ENCODE measurements at places on chromosomes 16 and 17.

DNA sequence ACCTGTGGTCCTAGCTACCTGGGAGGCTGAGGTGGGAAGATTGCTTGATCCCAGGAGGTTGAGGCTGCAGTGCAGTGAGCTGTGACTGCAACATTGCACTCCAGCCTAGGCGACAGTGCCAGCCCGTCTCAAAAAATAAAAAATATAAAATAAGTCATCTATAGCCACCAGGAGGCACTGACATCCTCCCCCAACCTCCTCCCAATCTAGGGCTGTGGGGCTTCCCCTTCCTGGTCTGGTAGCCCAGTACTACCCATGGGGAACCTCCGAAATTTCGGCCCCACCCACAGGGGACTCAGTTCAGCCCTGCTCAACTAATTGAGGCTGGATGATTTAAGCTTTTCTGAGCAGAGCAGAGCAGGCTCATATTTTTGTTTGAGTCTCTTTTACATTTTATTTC, 3.2 kb downstream of the ZSCAN10 start:
- no peak overlapping the region for H3K27ac ChIP-seq
- H3K27me3 ChIP-seq = no peaks in the 10 kb centered on the region
- peak; percentile 73 for DNase-seq
- no peaks in the 10 kb centered on the region for H3K36me3 ChIP-seq
- peaks cover 21% of the 10 kb centered on the region for H3K4me1 ChIP-seq
- H3K4me3 ChIP-seq = no peak overlapping the region

- no peaks in the 10 kb centered on the region for H3K4me1 ChIP-seq
- H3K4me3 ChIP-seq = no peak overlapping the region
- no peak overlapping the region for H3K27ac ChIP-seq
- peaks cover 17% of the 10 kb centered on the region for H3K36me3 ChIP-seq
Measured at GRCh38 chr16:47278306-47278970, 134.7 kb upstream of the NETO2 start.

- peaks cover 14% of the 10 kb centered on the region for H3K27me3 ChIP-seq
- DNase-seq = no peak
- H3K36me3 ChIP-seq = peaks cover 32% of the 10 kb centered on the region
- H3K4me3 ChIP-seq = peak overlapping the region; percentile 83
- peaks cover 12% of the 10 kb centered on the region for H3K4me1 ChIP-seq
Measured at GRCh38 chr17:40818343-40818732, 4.1 kb downstream of the KRT10 start.

- peaks cover 70% of the 10 kb centered on the region for H3K4me1 ChIP-seq
- no peak overlapping the region for H3K4me3 ChIP-seq
- DNase-seq = no peak
Measured at GRCh38 chr16:333406-334094, 19.0 kb downstream of the AXIN1 start.

- DNase-seq = peak; percentile 58
- H3K4me1 ChIP-seq = peaks cover 36% of the 10 kb centered on the region
- H3K36me3 ChIP-seq = peaks cover 19% of the 10 kb centered on the region
- peak within 1 kb of the TSS; percentile 92 for H3K4me3 ChIP-seq
- H3K27me3 ChIP-seq = no peaks in the 10 kb centered on the region
Measured at GRCh38 chr17:29566473-29567303, at the start of gene ABHD15. Gene ABHD15, minus strand, starts transcription at chr17:29567037. Its CDS starts 71 bp downstream, at chr17:29566966.

GRCh38 chr16:89420204-89420603, 70.2 kb downstream of the ANKRD11 start:
- peak overlapping the region; percentile 75 for H3K27ac ChIP-seq
- no peak for DNase-seq
- no peak overlapping the region for H3K4me3 ChIP-seq
- H3K27me3 ChIP-seq = no peaks in the 10 kb centered on the region
- H3K4me1 ChIP-seq = peaks cover 55% of the 10 kb centered on the region

GRCh38 chr16:10224850-10225249, 42.6 kb upstream of the GRIN2A start:
- H3K4me1 ChIP-seq = peaks cover 53% of the 10 kb centered on the region
- no peak overlapping the region for H3K27ac ChIP-seq
- no peak for DNase-seq
- H3K4me3 ChIP-seq = no peak overlapping the region
- H3K27me3 ChIP-seq = no peaks in the 10 kb centered on the region

DNA sequence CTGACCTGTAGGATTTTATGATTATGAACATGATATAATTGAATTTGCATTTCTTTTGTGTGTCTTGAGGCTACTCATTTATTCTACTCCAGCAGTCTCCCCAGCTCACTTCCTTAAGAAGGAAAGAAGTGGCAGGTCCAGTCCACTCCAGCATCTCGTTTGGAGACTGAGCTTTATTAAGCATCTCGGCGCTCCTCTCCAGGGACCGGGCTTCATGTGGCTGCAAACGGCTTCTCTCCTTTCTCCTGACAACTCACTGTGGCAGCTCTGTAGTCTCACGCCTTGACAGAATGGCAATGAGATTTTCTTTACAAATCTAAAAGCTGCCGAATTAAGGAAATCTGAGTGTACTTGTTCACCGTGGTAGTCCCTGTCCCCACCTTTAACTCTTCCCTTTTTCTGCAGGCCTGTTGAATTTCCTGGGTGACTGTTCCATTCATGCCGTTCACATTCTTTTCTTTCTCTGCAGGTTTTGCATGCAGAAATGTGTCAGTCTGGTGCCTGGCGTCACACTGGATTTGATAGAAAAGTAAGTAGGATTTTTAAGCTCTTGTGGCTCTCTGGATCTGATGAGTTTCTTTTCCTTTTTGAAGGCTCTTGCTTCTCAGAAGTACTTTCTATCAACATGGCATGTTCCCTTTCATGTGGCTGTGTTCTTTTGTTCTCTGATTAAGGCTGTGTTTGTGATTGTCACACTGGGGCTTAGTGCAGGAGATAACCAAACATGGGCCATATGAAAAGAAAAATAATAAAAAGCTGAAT, 200.5 kb upstream of the CHMP6 start:
- no peak overlapping the region for H3K4me3 ChIP-seq
- peaks cover 33% of the 10 kb centered on the region for H3K4me1 ChIP-seq
- H3K27ac ChIP-seq = no peak overlapping the region
- H3K27me3 ChIP-seq = no peaks in the 10 kb centered on the region

DNA sequence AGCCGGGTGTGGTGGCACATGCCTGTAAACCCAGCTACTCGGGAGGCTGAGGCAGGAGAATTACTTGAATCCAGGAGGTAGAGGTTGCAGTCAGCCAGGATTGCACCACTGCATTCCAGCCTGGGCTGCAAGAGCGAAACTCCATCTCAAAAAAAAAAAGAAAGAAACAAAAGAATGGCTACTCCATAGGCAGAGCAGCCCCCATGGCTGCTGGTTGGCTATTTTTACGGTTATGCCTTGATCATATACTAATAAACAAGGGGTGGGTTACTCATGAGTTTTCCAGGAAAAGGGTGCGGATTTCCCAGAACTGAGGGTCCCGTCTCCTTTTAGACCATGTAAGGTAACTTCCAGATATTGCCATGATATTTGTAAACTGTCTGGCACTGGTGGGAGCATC, 76.2 kb upstream of the TMEM97 start:
- H3K4me3 ChIP-seq = no peak overlapping the region
- no peaks in the 10 kb centered on the region for H3K36me3 ChIP-seq
- no peaks in the 10 kb centered on the region for H3K4me1 ChIP-seq
- DNase-seq = no peak
- H3K27me3 ChIP-seq = peaks cover 46% of the 10 kb centered on the region
- no peak overlapping the region for H3K27ac ChIP-seq

DNA sequence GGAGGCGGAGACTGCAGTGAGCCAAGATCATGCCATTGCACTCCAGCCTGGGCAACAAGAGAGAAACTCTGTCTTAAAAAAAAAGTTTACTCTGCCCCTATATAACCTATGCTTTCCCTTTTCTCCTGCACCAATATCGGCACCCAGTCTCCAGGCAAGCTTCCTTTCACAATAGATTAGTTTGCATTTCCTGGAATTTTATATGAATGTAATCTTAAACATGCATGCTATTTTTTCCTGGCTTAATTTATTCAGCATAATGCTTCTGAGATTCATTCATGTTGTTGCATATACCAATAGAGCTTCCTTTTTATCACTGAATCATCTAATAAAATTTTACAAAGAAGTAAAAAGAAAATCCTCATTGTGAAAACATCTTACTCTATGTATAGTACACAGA, 59.4 kb downstream of the USP32 start:
- H3K27ac ChIP-seq = no peak overlapping the region
- peaks cover 22% of the 10 kb centered on the region for H3K36me3 ChIP-seq
- DNase-seq = no peak
- peaks cover 7% of the 10 kb centered on the region for H3K4me1 ChIP-seq
- H3K4me3 ChIP-seq = no peak overlapping the region
- no peaks in the 10 kb centered on the region for H3K27me3 ChIP-seq

DNA sequence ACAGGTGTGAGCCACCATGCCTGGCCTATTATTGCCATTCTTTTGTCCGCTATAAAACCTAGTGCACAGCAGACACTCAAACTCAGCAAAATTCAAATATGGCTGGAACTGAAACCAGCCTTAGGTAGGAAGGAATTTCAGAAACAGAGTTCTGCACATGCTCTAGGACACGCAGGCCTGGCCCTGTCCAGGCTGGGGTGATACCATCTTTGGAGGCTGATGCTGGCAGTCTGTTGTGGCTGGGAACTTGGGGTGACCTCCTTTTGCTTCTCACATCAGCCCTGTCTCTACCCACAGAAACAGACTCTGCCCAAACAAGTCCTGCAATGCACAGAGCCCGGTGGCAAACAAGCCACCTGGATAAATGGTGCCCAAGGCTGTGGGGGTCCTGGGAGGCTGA, 12.6 kb upstream of the KIFC3 start:
- no peaks in the 10 kb centered on the region for H3K36me3 ChIP-seq
- no peak overlapping the region for H3K27ac ChIP-seq
- H3K4me3 ChIP-seq = no peak overlapping the region
- DNase-seq = no peak
- peaks cover 8% of the 10 kb centered on the region for H3K4me1 ChIP-seq

GRCh38 chr16:24539295-24539849, at the start of gene RBBP6:
Gene RBBP6, plus strand, starts transcription at chr16:24539566. Its CDS starts 1,061 bp downstream, at chr16:24540627.
- H3K4me1 ChIP-seq = peaks cover 34% of the 10 kb centered on the region
- H3K27ac ChIP-seq = peak within 1 kb of the TSS; percentile 100
- no peaks in the 10 kb centered on the region for H3K27me3 ChIP-seq
- peak within 1 kb of the TSS; percentile 100 for H3K4me3 ChIP-seq

GRCh38 chr17:10018461-10018891, 113.4 kb upstream of the RCVRN start:
- H3K4me3 ChIP-seq = peak overlapping the region; percentile 78
- DNase-seq = peak; percentile 63
- H3K27ac ChIP-seq = peak overlapping the region; percentile 79
- H3K27me3 ChIP-seq = no peaks in the 10 kb centered on the region

GRCh38 chr17:69335058-69335457, 8.1 kb upstream of the ABCA5 start:
- H3K4me1 ChIP-seq = peaks cover 1% of the 10 kb centered on the region
- no peak for DNase-seq
- no peak overlapping the region for H3K27ac ChIP-seq
- no peak overlapping the region for H3K4me3 ChIP-seq

DNA sequence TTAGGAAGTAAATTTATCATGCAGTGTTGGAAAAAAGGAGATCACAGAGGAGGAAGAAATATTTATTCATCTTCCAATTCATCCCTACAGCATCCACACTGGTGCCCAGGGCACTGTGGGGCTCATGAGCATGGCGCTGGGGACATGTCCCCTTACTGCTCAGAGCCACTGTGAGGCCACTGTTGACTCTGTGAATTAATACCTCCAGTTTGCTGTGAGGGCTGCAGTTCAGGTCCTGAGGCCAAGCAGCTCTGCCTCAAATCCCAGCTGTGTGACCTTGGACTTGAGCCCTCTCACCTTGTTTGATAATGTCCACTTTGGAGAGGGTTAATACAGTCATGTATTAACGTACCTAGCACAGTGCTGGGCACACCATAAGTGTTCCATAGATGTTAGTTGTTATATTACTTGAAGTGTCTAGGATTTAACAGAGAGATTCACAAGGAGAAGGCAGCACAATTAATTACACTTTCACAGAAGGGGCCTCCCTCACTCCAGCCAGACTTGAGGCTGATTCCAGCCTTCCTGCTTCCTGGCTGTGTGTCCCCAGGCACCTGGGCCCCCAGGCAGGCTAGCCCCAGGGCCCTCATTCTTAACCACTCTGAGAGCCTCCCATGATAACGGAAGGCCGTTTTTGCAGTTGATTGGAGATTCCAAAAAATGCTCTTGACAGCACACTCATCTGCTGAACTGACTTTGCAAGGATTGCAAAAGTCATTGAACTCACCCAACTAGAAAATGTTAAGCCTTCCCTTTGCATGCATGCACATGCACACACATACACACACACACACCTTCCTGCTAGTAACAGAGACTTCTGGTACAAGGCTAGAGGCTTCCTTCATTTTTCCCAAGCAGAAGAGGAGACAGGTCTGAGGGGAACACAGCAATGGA, 29.4 kb downstream of the KATNIP start:
- H3K27ac ChIP-seq = peak overlapping the region; percentile 20
- H3K4me1 ChIP-seq = peaks cover 7% of the 10 kb centered on the region
- H3K36me3 ChIP-seq = peaks cover 33% of the 10 kb centered on the region
- DNase-seq = no peak

- no peak overlapping the region for H3K4me3 ChIP-seq
- peaks cover 42% of the 10 kb centered on the region for H3K36me3 ChIP-seq
- H3K27ac ChIP-seq = peak overlapping the region; percentile 89
- no peaks in the 10 kb centered on the region for H3K27me3 ChIP-seq
- H3K4me1 ChIP-seq = peaks cover 9% of the 10 kb centered on the region
Measured at GRCh38 chr16:2086812-2087747, 39.3 kb downstream of the TSC2 start.

DNA sequence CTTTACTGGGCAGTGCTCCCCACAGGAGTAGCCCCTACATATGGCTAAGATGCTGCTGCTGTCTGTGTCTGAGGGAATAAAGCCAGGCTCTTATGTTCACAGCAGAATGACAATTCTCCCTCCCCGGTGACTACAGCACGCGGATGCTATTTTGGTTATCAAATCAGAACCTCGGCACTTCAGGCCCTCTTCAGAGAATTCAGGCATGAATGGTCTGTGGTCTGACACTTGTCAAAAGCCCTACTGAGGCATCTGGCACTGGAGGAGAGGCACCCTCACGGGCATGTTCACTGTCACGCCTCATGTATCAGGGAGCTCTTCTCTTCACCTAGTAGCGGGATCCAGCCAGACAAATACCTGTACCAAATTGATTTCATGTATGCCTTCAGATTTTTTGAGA, 30.4 kb downstream of the KIAA0513 start:
- peaks cover 6% of the 10 kb centered on the region for H3K27me3 ChIP-seq
- no peak overlapping the region for H3K4me3 ChIP-seq
- DNase-seq = peak; percentile 20
- no peaks in the 10 kb centered on the region for H3K36me3 ChIP-seq
- no peak overlapping the region for H3K27ac ChIP-seq

DNA sequence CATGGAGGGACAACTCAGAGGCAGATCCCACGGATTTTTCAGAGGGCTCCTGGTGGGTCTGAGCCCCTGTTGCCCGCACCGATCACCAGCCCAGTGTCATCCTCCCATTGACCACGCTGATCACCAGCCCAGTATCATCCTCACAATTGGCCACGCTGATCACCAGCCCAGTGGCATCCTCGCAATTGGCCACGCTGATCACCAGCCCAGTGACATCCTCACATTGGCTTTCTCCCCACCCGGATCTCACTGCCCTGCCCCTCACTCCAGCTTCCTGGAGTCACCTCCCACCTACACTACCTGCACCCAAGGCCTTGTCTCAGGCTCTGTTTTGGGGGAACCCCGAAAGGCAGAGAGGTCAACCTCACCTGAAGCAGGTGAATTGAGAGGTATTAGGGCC, 358.2 kb upstream of the TNRC6C start:
- H3K4me3 ChIP-seq = no peak overlapping the region
- no peaks in the 10 kb centered on the region for H3K4me1 ChIP-seq
- H3K27me3 ChIP-seq = peaks cover 11% of the 10 kb centered on the region
- H3K27ac ChIP-seq = no peak overlapping the region
- no peaks in the 10 kb centered on the region for H3K36me3 ChIP-seq

GRCh38 chr17:38601539-38602351, 4.0 kb downstream of the SRCIN1 start:
- H3K27me3 ChIP-seq = peaks cover 97% of the 10 kb centered on the region
- peaks cover 9% of the 10 kb centered on the region for H3K4me1 ChIP-seq
- DNase-seq = no peak
- no peak overlapping the region for H3K27ac ChIP-seq
- no peak overlapping the region for H3K4me3 ChIP-seq
